Left lobe of liver (tissue), 2 donors: ENCODE measurements at places on chromosomes 13 and 19. TPM values are rescaled to one million over a fixed set of nuclear protein-coding genes. Genes with fewer than 3 reads are reported as not detected.

- no peak for DNase-seq
Observed at GRCh38 chr19:13329766-13330165, 176.5 kb downstream of the CACNA1A start.

- no peak for DNase-seq
Observed at GRCh38 chr19:7868326-7868670, 5.9 kb downstream of the PRR36 start.

- DNase-seq: no peak
Observed at GRCh38 chr13:109211616-109212015, 574.8 kb downstream of the IRS2 start.

Gene ZNF69
- total RNA-seq: 8.0 TPM
